Cortex of kidney (tissue), 1 donor: ENCODE measurements at places on chromosomes 7 and 10.

DNA sequence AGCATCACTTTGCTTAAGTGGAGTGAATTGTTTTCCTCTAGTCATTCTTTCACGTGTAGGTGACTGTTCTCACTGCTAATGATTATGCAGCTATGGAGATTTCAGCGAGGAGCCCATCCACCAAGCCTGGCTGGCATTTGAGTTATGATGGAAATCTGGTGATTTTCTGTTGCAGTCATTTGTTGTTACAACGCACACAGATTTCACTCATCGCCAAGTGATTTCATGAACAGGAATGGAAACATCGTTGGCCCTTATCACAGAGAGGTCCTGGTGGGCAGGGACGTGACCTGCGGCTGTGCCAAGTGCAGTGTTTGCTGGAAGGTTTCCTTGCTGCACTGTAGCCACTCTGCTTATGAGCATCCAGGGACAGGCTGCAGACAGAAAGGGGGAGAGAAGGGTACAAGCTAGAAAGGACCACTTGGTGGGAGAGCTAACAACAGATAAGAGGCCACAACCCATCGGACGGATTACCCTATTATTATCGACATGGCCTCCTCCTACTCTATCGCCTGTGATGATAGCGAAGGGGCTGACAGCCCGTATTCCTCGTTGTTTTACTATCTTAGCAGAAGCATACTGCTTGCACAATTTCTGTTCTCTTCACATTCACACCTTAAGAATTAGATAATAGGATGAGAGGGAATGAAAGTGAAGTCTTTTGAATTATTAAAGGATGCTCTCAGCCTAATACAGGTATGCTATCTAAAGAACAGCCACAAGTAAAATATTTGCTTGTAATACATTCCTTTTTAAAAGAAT lies 99.0 kb upstream of the PITRM1 start:
- no peak for DNase-seq

DNA sequence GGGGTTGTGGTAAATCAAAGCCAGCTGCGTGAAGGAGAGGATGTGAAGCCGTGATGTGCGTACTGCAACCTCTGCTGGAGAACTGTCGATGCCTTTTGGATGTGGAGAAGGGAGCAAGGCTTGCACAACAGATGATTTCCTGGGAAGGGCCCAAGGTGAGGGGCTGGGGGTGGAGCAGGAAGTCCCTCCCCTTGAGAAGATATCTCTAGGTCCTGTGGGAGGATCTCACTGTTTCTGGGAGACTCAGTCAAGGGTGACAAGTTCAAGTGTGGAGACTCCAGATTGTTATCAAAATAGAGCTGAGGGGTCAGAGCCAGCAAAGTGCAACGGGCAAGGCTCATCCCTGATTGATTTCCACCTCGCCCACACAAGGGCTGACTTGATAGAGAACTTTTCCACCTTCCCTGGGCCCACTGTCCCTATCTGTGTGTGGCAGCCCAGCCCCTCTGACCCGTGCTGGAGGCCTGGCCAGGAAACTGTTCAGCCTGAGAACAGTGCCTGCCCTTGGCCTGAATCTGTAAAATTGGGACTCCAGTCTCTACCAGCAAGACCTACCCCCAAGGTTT lies 55.0 kb downstream of the COL13A1 start:
- DNase-seq: no peak

- no peak for DNase-seq
Observed at GRCh38 chr7:156751319-156751718, 110.7 kb downstream of the RNF32 start.

DNA sequence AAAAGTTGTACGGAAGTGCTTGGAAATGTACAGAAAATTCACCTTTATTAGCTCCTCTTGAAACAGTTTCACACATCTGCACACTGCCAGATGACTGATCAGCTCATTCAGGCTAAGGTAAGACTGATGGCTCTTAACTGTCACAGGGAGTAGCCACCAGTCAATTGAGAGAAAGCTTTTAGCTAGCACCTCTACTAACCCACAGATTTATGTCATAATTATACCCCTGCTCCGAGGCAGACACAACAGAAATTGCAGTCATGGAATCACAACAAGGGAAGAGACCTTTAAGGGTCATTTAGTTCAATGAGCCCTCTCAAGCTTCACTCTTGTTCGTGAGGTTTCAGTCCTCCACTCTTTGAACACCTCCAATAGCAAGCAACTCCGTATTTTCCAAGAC lies 235.4 kb downstream of the TRIL start:
- DNase-seq: no peak

DNA sequence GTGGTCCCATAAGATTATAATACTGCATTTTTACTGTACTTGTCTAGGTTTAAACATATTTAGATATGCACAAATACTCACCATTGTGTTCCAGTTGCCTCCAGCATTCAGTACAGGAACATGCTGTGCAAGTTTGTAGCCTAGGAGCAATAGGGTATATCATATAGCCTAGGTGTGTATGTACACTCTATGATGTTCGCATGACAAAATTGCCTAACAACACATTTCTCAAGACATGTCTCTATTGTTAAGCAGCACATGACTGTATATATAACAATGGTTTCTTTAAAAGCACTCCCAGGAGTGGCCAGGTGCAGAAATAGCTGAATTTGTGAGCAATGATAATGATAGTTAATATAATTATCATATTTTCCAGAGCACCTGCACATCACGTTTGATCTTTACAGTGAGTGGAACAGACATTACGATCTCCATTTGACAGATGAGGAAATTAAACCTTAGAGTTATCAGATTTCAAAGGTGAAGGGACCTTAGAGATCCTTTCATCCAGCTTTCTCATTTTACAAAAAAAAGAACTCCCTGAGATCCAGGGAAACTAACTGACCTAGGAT lies 99.2 kb upstream of the PDCD4 start:
- no peak for DNase-seq

- DNase-seq: no peak
Observed at GRCh38 chr7:111290982-111291381, 200.1 kb downstream of the LRRN3 start.

DNA sequence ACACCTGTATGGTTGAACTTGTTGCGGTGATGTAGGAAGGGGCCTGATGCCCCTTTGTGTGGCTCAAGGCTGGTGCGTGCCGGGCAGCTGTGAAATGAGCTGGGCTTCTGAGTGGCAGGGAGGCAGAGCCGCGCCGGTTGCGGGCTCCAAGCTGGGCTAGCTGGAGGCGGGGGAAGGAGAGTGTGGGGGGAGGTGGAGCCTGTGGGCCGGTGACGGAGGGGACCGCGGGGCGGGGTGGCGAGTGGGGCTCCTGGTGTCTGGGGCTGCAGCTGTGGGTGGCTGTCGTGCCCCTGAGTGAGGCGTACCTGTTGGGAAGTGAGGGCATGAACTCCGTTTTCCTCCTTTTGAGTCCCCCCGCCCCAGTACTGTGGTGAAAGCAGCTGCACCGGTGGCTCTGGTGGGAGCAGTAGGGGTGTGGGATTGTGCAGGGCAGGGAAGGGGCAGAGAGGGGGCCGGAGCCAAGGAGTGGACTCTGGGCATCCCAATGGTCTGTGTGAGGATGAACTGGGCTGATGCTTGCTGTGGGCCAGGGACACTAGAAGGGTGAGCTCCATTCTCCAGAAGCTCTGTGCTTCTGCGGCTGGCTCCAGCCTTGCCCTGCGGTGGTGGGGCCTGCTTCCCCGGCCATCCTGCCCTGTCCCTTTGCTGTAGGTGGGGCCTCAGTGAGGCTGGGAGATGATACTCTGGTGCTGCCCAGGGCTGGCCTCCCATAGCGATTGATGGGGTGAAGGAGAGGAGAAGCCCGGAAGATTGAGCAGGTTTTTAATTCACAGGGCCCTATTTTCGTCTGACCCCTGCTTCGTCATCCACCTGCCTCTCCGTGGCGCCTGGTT lies 41.7 kb downstream of the INPP5A start:
- no peak for DNase-seq

GRCh38 chr10:68208424-68209042 lies 23.4 kb downstream of the ATOH7 start:
- DNase-seq: no peak

GRCh38 chr10:49733866-49734265 lies 28.3 kb downstream of the OGDHL start:
- DNase-seq: no peak

- no peak for DNase-seq
Observed at GRCh38 chr7:103685646-103686045, 239.6 kb upstream of the SLC26A5 start.

DNA sequence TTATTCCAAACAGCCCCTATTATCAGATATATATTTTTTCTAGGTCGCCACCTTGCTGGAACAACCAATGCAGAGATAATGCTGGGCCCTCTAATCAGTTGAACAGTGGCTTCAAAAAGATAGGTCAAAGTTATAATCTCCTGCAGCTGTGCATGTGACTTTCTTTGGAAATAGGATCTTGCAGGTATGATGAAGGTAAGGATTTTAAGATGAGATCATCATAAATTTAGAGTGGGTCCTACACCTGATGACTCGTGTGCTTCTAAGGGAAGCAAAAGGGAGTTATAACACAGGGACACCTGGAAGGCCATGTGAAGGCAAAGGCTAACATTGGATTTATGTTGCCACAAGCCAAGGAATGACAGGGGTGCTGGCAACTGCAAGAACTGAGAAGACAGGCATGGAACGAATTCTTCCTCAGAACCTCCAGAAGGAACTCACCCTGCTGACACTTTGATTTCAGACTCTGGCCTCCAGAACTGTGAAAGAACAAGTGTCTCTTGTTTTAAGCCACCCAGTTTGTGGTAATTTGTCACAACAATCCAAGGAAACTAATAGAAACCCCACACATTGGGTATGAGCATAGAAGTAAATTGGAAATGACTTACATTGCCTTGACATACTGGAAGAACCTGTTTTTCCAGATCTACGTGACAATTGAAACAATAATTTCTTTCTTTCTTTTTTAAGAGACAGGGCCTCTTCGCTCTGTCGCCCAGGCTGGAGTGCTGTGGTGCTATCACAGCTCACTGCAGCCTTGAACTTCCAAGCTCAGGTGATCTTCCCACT lies 34.4 kb downstream of the CCDC71L start:
- DNase-seq: no peak

DNA sequence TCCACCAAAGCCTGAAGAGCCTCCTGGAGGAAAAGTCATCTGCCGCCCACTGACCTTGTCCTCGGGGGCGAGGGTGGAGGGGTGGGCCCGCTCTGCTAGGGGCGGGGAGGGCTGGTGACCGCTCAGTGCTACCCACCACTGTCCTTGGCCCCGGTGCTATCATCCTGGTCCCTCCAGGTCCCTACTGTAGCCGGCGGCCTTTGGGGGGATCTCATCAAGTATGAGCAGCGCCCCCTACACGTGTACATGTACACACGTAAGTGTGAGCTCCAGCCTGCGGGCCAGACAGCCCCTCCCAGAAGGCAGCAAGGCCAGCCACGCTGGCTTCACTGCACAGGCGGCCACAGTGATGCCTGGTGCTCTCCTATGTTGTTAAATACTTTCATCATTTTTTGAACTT lies 19.6 kb downstream of the TTYH3 start:
- DNase-seq: no peak

DNA sequence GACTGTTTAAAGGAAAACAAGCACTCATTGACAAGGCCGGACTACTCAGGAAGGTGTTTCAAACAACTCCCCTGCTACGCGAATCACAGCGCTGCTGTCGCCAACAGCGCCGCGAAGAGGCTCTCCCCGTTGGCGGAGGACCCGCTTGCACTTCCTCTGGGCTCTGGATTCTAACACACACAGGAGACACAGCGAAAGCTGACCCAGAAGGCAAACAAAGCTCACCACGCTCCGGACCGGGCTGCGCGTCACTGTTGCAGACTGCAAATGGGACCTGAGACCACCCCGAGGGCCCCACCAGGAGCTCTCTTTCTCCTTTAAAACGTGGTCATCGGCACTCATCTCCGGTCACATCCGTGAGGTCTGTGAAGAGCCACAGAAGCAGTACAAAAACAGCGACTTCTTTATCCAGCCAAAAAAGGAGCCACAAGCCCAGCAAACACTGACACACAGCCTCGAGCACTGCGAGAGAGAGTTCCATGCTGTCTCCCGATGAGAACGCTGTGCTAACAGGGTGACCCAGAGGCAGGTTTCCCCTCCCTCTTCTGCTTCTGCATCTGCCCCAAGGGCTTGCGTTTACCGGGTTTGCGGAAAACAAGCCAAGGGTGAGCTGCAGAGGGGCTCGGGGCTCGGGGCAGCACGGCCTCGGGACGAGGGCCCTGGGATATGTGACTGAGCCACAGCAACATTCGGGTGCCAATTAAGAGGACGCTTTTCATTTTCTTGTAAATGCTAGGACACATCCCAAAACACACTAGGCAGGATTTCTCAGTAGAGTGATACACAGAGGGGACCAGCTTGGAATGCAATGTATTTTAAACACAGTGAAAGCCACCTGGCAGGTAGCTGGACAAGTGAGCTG lies 41.3 kb downstream of the AMZ1 start:
- no peak for DNase-seq

DNA sequence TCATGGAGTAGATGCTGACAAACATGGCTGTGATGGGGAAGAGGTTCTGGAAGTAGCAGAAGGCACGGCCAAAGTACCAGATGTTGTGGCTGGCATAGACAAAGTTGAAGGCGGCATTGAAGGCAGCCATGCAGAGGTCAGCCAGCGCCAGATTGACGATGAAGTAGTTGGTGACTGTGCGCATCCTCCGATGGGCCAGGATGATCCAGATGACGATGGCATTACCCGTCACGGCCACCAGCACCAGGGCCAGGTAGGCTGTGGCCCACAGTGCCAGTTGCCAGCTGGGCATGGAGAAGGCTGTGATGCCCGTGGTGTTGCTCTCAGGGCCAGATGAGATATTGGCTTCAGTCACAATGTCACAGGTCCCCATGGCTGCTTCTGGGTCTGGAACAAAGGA lies 767 bp downstream of the TACR2 start:
- DNase-seq: no peak

DNA sequence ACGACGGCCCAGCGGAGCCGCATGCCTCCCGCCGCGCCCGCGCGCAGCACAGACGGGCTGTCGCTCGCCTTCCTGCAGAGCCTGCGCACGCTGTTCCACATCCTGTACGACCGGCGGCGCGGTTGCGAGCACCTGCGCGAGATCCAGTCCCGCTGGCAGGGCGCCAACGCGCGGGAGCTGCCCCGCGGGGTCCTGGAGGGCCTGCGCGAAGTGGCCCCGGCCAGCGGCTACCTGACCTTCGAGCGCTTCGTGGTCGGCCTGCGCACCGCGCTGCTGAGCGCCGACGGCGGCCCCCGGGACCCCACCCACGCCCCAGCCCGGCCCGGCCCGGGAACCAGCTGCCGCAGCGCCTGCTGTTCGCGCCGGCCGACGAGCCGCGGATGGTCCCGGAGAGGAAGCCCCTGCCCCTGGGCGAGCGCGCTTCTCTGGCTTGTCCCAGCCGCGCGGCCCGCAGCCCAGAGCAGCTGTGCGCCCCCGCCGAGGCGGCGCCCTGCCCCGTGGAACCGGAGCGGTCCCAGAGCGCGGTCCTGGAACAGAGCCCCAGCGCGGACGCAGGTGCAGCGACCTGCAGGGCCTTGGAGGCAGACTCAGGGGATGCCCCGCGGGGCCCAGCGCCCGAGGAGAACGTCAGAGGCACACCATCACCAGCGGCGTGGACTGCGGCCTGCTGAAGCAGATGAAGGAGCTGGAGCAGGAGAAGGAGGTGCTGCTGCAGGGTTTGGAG lies 25.3 kb upstream of the ZNF716 start:
- no peak for DNase-seq

- DNase-seq: no peak
Observed at GRCh38 chr10:126350216-126350992, 37.9 kb downstream of the ADAM12 start.
